ENCODE measurements at places on chromosomes 16 and 17.

DNA sequence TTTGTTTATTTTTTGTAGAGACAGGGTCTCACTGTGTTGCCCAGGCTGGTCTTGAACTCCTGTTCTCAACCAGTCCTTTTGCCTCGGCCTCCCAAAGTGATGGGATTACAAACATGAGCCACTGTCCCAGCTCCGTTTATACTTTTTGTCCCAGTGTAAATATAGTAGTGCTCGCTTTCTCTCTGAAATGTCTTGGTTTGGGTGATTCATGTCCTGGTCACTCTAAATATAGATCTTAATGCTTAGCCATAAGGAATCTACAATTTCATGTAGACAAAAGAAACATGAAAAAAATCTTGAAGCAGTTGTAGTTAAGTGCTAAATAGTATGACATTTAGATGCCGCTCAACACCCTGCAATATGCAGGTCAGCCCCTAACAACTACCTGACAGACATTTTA is 126.9 kb downstream of the KATNIP start:
- ATAC-seq = no peak

DNA sequence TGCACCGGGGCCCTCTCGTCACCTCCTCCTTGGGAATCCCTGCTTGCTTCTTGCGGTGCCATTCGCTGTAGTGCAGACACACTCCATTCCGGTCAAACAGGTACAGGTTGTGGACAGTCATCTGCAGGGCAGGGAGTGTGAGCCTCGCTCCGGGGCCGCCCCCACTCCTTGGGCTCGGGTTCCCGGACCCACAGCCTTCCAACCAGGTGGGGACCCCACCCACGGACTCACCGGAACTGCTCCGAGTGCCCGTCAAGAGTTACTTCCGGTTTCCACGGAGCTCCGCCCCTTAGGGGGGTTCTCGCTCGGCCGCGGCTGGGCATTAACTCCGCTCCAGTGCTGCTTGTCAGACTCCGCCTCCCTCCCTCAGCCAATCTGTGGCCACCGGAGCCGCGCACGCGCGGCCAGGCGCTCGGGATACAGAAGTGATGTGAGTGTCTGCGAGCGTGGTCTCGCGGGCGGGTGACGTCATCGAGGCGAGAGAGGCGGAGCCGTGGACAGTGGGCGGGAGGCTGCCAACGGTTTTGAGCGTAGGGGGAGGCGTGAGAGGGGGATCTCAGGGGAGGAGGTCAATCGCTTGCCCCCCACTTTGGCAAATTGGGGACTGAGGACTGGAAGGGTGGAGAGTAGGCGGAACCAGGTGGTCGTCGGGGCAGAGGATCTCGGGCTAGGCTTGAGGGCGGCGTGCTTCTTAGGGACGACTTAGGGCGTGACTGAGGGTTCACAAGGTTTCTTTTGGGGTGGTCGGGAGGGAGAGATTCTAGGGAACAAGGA is at the start of the genes CNTROB and TRAPPC1:
TSS of gene CNTROB (plus strand) at position 498 of the 774 bp plus-strand sequence. CDS start 874 bp downstream, outside the sequence.
TSS of gene TRAPPC1 (minus strand) at position 238 of the 774 bp plus-strand sequence. CDS start at position 121, 117 bp downstream.
- ATAC-seq = peak; percentile 99

- ATAC-seq = no peak
Observed at GRCh38 chr17:29504711-29505110, 62.1 kb downstream of the ABHD15 start.

DNA sequence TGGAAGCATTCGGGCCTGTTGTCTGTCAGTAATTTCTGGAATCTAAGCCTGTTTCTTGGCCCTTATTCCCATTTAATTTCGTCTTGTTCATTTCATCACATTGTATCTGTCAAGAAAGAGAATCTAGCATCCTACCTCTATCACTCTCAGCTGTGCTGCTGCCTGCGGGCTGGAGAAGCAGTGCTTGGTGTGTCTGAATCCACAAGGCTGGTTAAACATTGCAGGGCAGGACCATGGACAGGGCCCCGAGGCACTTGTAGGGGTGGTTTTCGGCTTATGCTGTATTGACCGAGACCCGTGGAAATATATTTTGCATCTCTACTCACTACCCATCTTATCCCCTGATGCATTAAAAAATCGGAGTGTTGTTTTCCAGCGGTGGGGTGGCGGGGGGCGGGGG is 3.1 kb downstream of the RAB11FIP4 start:
- no peak for ATAC-seq

- ATAC-seq = no peak
Observed at GRCh38 chr17:66468241-66469087, 166.1 kb downstream of the PRKCA start.

GRCh38 chr17:5580367-5580766 is 3.9 kb downstream of the NLRP1 start:
- ATAC-seq = no peak

DNA sequence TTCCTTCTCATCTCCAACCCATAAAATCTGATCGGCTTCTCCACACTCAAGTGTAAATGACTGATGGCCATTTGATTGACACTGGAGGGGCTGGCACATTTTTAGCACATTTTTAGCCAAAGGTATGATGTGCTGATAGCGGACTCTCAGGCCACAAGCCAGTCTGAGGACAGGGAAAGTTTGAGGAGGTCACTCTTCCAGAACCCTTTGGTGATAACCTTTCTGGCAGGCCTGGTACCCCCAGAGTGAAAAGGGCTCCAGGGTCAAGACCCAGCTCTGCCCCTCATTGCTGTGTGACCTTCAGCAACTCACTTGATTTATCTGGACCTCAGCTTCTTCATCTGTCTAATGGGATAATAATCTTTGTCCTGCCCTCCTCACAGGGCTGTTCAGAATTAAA is 1.7 kb upstream of the NLRC5 start:
- ATAC-seq = no peak

- peak; percentile 38 for ATAC-seq
Observed at GRCh38 chr16:17887963-17888362, 417.2 kb upstream of the XYLT1 start.
